ENCODE measurements at places on chromosomes 2 and 18.

DNA sequence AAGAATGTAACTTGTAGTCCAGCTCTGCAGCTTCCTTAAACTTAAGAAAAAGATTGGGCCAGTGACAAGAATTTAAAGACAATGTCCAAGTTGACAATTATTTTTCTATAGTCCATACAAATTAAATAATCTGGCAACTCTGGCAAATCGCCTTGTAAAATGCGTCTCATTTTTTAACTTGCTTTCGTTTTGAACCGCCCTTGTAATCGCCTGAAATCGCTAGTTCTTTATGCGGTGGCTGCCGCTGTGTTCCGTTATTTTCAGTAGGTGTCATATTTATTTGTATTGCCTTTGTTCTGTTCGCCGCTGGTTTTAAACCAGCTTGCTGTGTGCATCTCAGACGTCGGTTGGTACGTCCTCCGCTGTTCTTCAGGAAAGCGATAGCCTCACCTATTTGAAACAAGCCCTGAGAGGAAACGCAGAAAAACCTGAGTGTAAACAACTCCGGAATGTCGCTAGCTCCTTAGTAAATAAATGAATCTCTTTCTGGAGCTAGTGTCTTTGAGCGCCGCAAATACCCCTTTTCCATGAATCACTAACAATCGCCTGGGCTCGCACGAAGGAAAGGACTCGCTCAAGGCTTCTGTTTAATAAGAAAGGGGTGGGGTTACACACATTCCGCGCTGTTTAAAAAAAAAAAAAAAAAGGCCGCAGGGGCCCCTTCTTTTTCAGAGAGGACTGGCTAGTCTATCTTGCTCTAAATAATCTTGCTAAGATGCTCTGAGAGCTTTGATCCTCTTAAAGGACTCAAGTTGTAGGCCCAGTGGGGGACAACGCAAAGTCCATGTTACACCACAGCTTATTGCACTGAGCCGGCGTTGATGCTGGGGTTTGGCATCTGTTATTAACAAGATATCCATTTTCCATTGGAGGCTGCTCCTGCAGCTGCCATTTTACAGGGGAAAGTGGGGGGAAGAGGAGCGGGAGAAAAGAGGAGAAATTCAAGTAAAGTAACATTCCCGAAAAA, 3.0 kb downstream of the HOXD8 start:
- no peak for DNase-seq

DNA sequence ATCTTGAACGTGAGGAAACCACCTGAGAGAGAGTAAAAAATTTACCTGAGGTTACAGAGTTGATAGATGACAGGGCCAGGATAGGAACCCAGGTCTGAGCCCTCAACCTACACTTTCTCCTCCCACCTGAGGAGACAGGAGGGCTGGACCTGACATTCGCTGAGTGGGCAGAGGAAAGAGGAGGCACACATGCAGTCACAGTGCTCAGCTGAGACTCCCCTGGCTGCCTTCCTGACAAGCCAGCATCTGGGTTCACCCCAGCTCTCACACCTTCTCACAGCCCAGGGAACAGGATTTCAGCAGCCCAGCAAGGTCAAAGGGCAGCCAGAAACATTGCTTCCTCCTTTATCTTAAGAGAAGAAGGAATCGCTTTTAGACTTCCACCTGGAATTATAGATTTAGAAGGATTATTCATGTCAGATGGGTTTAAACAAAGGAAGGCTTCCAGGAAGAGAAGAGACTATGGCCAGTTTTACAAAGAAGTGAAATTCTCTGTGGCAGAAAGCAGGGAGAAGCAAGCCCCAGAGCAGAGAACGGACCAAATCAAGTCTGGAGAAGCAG, 18.1 kb upstream of the PKDCC start:
- no peak for DNase-seq

GRCh38 chr2:100802066-100802465, 17.9 kb upstream of the NPAS2 start:
- DNase-seq: no peak

DNA sequence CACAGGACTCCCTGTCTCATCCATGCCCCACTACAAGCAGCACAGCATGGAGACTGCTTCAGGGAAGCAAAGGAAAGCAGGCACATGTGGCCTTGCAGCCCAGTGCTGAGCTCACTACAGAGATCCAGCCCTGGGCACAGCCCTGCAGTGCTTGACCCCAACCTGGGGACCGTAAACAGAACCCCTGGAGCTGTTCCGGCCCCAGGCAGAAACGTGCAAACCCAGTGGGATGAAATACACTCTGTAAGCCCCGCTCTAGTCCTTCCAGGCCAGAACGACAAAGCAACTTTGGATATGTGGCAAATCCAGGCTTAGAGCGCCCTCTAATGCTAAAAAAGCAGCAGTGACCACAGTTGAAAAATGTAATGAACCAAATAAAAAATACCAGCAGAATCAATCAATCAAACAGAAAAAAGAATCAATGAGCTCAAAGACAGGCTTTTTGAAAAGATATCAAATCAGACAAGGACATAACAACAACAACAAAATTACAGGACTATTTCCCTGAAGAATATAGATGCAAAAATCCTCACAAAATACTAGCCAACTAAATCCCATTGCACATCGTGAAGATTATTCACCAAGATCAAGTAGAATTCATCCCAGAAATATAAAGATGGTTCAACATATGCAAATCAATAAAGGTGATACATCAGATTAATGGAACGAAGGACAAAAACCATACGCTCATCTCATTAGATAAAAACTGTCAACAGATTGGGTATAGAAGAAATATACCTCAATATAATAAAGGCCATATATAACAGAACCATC, 45.6 kb downstream of the ZNF519 start:
- DNase-seq: no peak

DNA sequence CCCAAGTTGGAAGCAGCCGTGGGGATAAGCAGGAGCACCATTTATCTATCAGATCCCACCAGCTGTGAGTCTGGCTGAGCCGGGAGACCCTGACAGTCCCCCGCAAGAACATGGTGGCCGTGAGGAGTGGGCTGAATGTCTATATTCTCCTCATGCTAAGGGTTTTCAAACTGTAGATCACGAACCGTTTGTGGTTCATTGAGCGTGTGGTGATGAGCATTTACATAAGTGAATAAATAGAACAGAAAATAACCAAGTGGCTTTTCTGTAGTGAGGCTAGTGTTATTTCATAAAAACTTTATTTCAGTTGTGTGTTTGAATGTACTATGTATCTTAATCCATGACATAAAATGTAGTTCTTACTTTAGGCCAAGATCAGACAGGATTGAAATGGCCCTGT, 190.2 kb upstream of the APCDD1 start:
- no peak for DNase-seq

GRCh38 chr2:29063646-29064345, 10.5 kb downstream of the PCARE start:
- DNase-seq: no peak

- no peak for DNase-seq
Measured at GRCh38 chr2:127421871-127422558, 3.8 kb downstream of the PROC start.

- no peak for DNase-seq
Measured at GRCh38 chr2:97970293-97971060, 25.3 kb downstream of the TMEM131 start.

DNA sequence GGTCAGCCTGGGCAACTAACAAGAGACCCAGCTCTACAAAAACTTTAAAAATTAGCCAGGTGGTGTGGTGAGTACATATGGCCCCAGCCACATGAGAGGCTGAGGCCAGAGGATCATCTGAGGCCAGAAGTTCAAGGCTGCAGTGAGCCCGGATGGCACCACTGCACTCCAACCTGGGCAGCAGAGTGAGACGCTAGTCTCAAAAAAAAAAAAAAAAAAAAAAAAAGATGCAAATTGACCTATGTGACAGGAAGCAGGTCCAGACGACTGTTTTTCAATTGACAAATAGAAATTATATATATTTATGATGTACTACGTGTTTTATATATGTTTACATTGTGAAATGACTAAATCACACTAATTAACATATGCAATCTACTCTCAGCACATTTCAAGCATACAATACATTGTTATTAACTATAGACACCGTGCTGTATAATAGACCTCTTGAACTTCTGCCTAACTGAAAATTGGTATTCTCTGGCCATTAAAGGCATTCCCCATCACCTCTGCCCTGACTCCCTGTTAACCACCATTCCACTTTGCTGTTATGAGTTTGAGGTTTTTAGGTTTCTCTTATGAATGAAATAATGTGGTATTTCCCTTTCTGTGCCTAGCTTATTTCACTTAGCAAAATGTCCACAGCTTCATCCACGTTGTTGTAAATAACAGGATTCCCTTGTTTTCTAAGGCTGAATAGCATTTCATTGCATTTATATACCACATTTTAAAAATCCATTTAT, 32.4 kb upstream of the MGAT4A start:
- no peak for DNase-seq

- DNase-seq: no peak
Measured at GRCh38 chr2:200446612-200447011, 63.3 kb downstream of the KCTD18 start.

DNA sequence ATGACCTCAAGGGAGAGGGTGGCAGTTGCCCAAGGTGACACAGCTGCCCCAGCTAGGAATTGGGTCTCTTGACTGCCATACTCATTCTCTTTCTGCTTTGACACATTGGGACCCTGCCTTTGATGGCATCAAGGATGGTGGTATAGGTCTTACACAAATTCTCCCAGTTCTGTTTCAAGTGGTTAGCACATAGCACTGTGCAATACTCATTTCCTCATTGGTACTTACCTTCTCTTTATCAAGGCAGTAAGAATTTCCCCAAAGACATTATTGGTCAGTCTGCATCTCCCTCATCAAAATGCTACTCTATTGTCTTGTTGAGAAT, 35.9 kb upstream of the CCDC93 start:
- DNase-seq: no peak

DNA sequence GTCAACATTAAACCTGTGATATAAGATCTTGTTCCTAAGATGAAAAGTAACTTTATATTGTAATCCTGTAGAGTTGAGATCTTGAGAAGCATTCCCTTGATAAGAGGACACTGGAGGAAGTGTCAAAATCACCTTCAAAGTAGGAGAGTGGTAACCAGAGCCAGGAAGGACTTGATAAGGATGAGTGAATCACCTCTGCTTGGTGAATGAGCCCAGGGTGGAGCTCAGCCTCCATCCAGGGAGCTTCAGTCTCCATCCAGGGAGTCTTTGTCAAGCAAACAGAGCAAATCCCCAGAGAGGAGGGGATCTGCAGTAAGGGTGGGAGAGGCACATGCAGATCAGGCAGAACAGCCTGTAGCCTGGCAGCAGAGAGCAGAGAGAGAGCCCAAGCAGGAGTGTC, 167.1 kb upstream of the SIX2 start:
- DNase-seq: no peak

GRCh38 chr2:191247381-191248057, 2.3 kb downstream of the MYO1B start:
- DNase-seq: no peak

- DNase-seq: no peak
Measured at GRCh38 chr18:77208964-77209363, 40.7 kb upstream of the GALR1 start.

DNA sequence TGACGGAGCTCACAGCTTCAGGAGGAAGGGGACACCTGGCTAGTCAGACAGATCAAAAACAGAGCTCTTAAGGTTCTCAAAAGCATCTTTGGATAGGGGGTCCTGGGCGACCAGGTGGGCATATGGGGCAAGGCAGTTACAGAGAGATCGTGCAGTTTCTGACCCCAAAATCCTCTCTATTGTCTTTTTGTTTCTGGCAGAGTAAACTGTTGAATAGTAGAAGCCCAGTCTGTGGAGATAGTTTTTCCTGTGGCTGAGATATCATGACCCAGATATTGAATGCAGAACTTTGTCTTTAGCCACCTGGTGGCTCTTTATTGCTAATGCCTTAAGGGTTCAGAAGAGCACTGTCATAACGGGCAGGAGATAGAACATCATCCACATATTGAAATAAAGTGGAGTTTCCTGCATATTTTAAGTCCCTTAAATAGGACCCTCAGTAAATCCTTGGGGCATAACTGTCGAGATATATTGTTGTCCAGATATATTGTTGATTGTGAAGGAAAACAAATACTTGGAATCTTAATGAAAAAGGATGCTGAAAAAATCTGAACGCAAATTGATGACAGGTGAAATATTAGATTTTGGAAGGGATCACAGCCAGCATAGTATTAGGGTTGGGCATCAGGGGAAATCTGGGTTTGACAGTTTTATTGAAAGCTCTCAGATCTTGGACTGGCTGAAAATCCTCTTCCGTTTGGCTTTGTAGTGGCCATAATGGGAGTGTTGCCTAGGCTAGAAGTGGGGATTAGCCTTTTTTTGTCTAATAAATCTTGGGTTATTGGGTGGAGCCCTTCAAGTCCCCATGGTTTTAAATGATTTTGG, 14.1 kb upstream of the ZDBF2 start:
- DNase-seq: peak; percentile 15

- no peak for DNase-seq
Measured at GRCh38 chr18:59640721-59641120, 56.5 kb downstream of the CCBE1 start.

GRCh38 chr18:1708006-1708405, 803.3 kb downstream of the ADCYAP1 start:
- no peak for DNase-seq

GRCh38 chr18:11096839-11097750, 52.3 kb downstream of the PIEZO2 start:
- DNase-seq: no peak

DNA sequence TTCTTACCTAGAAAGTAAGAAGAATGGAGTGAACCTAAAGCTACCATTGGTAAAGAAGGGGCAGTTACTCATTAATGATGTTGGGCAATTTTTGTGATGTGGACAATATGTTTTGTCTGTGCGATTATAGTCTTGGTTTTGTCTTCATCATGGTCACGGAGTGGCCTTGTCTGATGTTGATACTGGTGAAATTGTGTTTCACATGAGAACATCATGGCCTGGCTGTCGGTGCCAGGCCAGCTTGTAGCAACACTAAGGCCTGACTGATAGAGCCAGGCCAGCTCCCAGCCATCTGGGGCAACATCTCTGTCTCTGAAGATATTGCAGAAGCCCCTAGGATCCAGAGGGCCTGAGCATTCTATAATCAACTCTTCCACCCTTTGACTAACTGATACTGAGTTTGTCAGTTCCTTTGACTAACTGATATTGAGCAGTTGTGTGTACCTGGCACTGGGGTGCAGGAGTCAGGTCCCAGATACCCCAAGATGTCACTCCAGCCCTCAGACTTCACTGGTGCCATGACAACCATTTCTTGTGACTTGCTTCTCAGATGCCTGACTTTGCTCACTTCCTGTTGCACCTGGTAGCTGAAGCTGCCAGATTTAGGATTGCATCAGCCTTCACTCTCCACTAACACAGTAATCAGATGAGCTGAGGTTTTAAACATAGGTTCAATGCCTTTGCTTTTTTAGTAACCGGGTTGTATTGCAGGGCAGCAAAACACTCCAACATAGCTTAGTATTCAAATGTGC, 62.5 kb downstream of the RPIA start:
- no peak for DNase-seq

GRCh38 chr2:8515864-8516533, 165.9 kb upstream of the ID2 start:
- no peak for DNase-seq

GRCh38 chr18:48800466-48800865, 150.3 kb downstream of the SMAD7 start:
- no peak for DNase-seq

Measured in DMS79 (cell line).